ENCODE measurements at places on chromosomes 6 and 20.

DNA sequence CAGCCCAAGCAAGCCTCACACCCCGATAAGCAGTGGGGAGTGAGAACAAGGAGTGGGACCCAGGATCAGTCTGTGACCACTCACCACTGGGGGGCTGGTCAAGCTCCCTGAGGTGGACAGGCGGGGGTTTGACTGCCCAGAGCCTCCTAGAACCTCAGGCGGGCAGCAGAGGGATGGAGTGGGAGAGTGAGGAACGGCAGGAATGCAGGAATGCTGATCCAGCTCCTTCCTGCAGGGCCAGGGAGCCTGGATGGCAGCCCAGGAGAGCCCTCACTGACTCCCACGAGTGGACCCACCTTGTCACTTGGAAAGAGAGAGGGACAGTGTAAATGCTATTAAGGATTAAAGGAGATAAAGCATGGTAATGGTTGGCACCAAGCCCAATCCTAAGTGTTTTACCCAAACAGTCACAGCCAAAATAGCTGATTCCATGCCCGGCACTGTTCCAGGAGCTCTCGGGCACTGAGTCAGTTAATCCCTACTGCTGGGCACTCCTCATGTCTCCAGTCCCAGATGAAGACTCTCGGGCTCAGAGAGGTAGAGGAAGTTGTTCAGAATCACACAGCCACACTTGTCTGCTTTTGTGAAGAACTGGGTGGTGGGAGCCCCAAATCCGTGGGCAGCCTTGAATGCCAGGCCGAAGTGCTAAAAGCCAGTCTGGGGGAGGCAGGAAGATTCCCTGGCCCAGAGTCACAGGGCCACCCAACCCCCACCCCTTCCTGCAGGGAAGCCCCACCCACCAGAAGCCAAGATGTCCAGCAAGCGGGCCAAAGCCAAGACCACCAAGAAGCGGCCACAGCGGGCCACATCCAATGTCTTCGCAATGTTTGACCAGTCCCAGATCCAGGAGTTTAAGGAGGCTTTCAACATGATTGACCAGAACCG lies 3.1 kb downstream of the MYL9 start:
- no peak for DNase-seq

DNA sequence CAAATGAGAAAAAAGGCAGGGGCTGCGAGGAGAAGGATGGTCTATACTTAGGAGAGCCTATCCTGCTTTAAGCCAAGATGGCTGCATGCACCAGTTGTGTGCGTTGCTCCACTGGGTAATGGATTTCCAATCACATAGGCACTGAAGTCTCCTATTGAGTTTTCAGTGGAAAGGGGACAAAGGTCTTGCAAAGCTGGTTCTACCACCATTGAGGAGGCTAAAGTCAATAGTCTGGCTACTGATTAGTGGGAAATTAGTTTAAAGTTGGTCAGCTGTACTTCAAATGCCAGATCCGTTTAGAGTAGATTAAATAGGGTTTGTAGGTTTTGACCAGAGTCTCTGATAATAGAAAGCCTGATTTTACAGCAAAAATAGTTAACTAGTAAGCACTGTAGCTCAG lies 104.9 kb downstream of the SESN1 start:
- no peak for DNase-seq

DNA sequence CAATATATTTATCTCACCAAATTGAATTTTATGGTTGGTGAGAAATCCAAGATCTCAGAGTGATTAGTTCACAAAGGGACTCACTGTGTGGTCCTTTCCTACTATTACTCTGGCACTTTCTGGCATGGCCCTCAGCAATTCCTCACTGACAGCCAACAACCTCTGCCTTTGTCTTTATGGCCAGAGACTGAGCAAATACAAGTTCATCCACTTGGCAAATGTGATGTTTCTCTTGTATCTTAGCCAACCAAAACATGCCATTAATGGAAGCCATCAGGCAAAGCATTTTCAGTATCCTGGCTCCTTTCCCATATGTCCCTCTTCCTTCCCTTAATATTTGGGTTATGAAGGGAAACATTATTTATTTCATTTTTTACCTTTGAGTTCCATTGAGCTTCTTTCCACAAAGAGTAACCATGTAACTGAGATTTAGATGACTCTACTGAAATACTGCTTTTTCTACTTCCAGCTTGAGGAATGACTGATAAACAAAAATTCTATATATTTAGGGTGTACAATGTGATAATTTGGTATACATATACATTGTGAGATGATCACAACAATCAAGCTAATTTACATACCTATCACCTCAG lies 30.8 kb upstream of the SMLR1 start:
- no peak for DNase-seq

GRCh38 chr20:40397467-40397866 lies 291.6 kb downstream of the MAFB start:
- no peak for DNase-seq

- no peak for DNase-seq
Observed at GRCh38 chr6:144417681-144418080, 132.5 kb downstream of the UTRN start.

DNA sequence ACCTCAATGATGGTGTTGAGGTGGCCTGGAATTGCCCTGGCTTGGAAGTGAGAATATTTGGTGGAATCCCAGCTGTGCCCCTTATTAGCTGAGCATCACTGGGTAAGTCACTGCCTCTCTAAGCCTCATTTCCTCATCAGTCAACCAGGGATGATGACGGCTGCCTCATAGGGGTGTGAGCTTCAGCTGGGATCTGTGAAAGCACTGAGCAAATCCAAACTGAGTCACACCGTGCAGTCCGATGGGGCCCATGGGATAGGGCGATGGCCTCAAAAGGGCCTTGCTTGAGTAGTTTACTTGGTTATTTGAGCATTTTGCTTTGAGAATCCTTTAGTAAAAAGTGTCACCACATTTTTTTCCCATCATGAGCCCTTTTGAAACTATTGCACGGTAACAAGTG lies 1.1 kb downstream of the SLC22A1 start:
- no peak for DNase-seq

- no peak for DNase-seq
Observed at GRCh38 chr6:57262901-57263694, 41.0 kb upstream of the RAB23 start.

GRCh38 chr6:169709293-169709692 lies 7.4 kb downstream of the C6orf120 start:
- no peak for DNase-seq

DNA sequence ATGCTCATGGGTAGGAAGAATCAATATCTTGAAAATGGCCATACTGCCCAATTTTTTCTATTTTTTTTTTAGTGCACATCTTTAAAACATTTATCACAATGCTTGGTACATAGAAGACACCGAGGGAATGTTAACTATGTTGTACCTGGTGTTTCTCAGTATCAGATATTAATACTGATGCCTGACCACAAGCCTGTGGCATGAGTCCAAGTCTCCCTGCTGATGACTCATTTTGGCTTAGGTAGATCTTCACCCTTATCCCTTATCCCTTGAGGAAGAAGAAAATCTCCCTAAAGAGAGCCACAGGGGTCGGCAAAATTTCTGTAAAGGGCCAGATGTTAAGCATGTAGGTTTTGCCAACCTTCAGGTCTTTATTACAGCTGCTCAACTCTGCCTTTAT lies 14.5 kb downstream of the CD109 start:
- no peak for DNase-seq

DNA sequence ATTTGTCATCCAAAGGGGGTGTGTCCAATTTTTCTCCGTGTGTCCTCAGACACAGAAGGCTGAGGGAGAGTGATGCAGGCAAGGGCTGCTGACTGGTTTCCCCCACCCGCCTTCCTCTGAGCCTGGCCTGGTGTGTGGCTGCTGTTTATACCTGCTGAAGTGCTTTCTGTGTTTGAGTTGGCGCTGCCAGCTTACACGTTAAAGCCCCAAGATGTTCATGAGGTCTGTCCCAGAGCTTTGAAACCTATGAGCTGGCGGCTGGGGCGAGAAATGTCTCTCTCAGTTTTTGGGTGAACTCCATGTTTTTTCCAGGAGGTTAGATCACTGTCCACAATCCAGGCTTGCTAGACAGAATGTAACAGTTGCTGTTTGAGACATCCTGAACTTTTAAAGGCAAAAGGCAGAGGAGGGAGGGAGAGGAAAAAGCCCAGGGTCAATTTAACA lies 69.0 kb upstream of the CCN2 start:
- DNase-seq = no peak

- no peak for DNase-seq
Observed at GRCh38 chr6:163782436-163783003, 368.0 kb downstream of the QKI start.

DNA sequence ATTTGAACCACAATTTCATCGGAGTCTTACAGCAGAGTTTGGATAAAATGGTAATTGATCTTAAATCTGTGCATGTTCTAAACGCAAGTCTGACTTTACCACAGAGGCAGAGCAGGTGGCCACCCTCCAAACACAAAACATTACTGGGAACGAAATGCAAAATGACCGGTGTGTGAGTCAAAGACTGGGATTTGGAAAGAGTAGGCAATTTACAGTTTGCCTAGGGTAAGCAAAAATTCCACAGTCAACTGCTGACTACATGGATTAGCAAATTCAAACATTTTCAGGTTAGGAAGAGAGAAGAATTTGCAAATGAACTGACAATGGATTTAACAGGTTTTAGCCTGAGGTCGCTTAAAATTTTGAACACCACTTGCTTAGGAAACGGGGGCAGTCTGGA lies 444.4 kb downstream of the HDGFL1 start:
- DNase-seq = no peak

GRCh38 chr20:61684583-61685235 lies 381.0 kb downstream of the TAF4 start:
- no peak for DNase-seq

GRCh38 chr6:130178692-130179091 lies 44.1 kb downstream of the SAMD3 start:
- DNase-seq = no peak

GRCh38 chr6:69261010-69261409 lies 535.8 kb downstream of the LMBRD1 start:
- DNase-seq = no peak

DNA sequence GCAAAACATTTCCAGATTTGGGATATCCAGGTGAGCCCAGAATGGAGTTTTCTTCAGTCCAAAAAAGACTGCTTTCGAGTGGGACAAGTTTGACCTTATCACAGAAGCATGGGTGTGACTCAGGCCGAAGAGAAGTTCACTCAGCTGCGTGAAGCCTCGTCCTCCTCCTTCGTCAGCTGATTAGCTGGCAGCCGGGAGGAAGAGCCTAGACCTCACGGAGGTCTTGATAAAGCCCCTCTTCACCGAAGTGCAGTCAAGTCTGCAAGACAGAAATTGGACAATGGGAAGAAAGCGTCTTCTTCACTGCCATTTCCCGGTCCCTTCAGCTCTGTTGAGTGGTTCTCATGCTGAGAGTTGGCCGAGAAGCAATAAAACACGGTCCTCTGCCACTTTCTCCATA lies 363.9 kb downstream of the TAF4 start:
- no peak for DNase-seq

DNA sequence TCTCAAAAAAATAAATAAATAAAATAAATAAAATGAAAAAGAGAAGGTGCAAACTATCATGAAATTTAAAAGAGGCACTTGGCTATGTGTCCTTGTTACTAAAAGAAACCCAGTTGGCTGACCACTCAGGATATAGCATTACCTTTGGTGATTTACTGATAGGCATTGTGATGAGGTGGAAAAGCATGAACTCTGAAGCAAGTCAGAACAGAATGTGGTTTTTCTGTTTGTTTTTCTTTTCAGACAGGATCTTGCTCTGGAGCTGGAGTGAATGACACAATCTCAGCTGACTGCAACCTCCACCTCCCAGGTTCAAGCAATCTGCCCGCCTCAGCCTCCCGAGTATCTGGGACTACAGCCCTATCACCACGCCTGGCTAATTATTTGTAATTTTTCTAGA lies 31.9 kb downstream of the ZNF184 start:
- no peak for DNase-seq

GRCh38 chr6:89782222-89782621 lies 37.4 kb downstream of the MDN1 start:
- no peak for DNase-seq

Measured in osteocyte (in vitro differentiated cells).